ENCODE measurements at places on chromosomes 11 and 22. TPM values are rescaled to one million over a fixed set of nuclear protein-coding genes. Genes with fewer than 3 reads are reported as not detected.

The JAM3 gene
- 2.4 TPM for total RNA-seq

The SAA4 gene
- not detected for total RNA-seq

DNA sequence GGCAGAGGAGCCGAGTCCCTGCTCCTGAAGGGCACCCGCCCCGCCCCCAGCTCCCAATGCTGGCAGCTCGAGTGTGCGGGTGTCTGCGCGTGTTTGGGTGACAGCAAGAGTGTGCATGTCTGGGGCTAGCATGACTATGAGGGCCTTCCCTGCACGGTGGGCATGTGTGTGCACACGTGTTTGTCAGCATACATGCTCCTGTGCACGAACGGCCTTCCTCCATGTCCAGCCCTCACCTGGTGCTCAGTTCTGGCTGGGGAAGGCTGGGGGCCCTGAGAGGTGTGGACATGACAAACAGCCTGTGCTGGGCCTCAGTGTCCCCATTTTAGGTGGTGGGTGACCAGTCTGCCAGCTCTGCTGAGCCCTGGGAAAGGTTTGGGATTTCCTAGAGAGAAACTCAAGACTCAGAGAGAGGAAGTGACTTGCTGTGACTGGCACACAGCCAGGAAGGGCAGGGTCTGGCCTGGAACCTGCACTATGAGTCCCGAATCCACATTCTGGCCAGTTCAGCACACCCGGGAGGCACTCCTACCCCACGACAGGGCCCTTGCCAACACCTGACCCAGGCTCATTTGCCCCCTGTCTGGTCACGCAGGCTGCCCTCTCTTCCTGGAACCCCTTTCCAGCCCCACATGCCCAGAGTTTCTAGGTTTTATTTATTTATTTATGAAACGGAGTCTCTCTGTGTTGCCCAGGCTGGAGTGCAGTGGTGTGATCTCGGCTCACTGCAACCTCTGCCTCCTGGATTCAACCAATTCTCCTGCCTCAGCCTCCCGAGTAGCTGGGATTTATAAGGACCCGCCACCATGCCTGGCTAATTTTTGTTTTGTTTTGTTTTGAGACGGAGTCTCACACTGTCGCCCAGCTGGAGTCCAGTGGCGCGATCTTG lies 3.3 kb upstream of the SHISA8 start:
- no peak for DNase-seq

DNA sequence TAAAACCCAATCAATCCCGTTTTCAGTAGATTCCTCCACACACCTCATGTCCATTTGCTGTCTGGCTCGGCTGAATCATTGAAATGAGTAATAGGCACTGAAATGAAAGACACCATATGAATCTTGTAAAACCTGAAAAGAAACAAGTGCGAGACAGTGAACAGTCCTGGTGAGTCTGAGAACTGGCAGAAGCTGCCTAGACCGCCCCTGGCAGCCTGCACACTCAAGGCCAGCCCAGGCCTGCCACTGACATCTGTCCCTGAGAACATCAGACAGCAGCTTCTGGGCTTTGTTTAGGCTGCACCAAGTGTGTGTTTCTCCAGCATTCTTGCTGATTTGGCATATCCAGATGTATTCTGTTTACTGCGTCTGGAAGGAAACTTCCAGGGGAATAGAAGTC lies 44.8 kb downstream of the ENDOD1 start:
- no peak for DNase-seq

GRCh38 chr11:106959800-106960199 lies 58.5 kb downstream of the GUCY1A2 start:
- no peak for DNase-seq

The ANO9 gene
- total RNA-seq: not detected

DNA sequence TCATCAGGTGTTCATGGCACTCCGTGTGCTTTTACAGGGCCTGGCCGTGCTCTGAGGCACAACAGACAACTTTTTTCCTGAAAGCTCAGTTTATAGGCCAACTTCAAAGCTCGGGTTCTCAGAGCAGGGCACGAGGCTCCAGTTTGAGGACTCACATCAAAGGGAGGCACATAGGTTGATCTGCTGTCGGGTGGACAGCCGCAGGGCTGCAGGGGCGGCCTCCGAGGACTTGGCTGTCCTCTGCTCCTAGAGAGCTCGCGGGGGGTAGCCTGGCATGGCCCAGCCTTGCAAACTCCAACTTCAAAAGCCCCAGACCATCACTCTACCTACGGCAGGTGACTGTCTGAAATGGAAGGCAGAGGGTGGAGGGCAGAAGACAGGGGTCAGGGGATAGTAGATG lies 31.6 kb downstream of the C11orf58 start:
- no peak for DNase-seq

The RIMBP3C gene
- 0.81 TPM for total RNA-seq

- DNase-seq: peak; percentile 84
These were observed at the start of gene CTSF for GRCh38 chr11:66568124-66568916. CTSF (minus strand) TSS chr11:66568606; CDS start chr11:66568486, 120 bp downstream.

The SLN gene
- not detected for total RNA-seq

GRCh38 chr11:86559311-86559945 lies 113.0 kb downstream of the ME3 start:
- no peak for DNase-seq

- DNase-seq: no peak
These were observed 359.5 kb downstream of the TMEM135 start for GRCh38 chr11:87397011-87397865.

GRCh38 chr11:118896921-118897591 lies 13.4 kb downstream of the CXCR5 start:
- no peak for DNase-seq

The SLC5A12 gene
- not detected for total RNA-seq

DNA sequence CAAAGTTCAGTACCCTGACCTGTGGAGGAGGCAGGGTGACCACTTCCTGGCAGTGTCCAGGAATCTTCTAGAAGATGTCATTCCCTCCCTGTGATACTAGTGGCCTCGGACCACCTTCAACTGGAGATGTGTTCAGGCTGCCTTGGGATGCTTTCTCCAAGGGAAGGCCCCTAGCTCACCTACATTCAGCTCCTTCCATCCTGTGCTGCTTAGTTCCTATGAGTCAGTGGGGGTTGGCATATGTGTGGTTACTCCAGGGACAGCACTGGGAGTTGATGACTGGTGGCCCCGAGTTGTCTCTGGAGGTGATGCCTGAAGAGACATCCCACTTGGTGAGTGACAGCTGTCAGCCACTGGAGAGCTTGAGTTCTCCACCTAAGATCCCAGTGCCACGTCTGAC lies 81.8 kb upstream of the OR9Q1 start:
- DNase-seq: no peak

DNA sequence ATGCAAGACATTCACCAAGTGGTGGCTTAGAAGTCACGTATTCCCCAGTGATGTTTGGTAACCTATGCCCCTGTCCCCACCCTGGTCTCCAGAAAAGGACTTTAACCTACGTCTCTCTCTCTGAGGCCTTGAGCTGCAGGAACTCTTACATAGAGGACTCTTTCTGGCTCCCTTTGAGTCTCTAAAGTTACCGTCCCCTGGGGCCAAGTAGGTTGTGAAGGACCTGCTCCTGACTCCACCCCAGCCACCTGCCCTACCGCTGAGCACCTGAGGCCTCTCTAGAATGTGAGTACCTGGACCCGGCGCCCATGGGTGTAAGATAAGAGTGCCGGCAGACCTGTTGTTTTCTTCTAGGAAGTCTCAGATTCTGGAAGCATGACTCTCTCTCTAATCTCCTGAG lies 95.4 kb downstream of the TIMP3 start:
- DNase-seq: no peak

DNA sequence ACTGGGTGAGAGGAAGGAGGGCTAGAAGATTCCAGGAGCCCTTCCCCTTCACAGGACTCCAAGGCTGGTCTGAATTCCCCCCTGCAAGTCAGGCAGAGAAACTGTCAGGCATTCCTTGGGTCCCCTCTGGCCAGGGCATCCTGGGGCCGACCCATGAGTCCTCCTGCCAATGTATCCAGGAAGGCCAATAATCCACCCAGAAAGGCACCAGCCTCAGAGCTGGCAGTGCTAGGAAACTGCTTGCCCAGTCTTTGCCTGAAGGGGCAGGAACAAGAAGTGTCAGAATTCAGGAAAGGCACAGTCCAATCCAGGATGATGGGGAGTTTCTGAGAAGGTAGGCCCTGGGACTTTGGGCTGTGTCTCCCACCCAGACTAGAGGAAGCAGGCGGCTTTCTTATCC lies 41.0 kb downstream of the BUD13 start:
- no peak for DNase-seq

DNA sequence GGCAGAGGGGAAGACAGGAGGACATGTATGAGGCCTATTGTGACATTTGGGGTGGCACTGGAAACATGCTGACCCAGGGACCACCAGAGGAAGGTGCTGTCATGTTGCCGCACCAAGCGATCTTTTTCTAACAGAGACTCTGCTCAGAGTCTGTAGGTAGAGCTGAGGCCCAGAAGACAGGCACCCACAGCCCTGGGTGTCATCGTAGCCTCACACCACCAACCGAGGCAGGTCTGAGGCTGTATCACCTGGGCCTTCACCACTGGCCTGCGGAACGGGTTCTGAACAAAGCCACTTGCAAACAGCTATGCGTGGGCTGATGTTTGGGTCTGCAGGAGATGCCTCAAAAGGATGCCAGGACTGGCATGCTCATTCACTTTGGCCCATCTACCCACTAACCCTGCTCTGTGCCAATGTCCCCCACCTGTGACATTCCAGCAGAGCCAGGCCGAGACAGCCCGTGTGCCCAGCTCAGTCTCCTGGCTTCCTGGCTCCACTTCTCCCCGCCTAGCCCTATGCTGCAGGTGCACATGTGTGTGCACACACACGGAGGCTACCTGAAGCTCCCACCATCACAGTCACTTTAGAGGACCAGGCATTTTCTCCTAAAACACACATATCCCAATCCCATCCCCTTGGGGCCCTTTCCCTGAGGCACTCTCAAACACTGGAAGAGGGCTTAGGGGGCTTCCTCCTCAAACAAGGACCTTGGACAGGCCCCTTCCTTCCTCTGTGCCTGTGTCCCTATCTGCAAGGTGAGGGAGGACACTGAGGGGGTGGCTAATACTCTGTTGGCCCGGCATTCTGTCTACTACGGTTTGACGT lies 3.6 kb downstream of the TRIM29 start:
- DNase-seq: peak; percentile 9

The FXYD2 gene
- total RNA-seq: not detected

- DNase-seq: no peak
These were observed 12.8 kb downstream of the DKK3 start for GRCh38 chr11:11995601-11996000.

The APOL6 gene
- 22.6 TPM for total RNA-seq

DNA sequence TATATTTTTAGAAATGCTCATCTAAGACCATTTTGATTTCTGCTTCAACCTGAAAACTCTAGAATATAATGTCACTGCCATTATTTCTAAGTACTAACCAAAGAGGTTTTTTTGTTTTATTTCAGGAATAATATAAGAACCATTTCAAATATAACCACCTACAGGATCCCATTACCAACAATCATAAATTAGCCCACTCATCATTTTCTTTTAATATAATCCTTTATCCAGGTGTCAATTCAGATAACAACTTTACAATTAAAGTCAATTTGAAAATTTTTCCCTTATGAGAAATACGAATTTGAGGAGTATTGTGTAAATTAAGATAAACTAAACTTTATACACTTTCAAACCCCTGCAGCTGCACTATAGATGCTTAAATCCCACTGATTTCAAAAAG lies 1043.0 kb upstream of the CNTN5 start:
- no peak for DNase-seq

The UPK3A gene
- total RNA-seq: not detected

- DNase-seq: no peak
These were observed 21.0 kb downstream of the PHLDB1 start for GRCh38 chr11:118628432-118628831.

DNA sequence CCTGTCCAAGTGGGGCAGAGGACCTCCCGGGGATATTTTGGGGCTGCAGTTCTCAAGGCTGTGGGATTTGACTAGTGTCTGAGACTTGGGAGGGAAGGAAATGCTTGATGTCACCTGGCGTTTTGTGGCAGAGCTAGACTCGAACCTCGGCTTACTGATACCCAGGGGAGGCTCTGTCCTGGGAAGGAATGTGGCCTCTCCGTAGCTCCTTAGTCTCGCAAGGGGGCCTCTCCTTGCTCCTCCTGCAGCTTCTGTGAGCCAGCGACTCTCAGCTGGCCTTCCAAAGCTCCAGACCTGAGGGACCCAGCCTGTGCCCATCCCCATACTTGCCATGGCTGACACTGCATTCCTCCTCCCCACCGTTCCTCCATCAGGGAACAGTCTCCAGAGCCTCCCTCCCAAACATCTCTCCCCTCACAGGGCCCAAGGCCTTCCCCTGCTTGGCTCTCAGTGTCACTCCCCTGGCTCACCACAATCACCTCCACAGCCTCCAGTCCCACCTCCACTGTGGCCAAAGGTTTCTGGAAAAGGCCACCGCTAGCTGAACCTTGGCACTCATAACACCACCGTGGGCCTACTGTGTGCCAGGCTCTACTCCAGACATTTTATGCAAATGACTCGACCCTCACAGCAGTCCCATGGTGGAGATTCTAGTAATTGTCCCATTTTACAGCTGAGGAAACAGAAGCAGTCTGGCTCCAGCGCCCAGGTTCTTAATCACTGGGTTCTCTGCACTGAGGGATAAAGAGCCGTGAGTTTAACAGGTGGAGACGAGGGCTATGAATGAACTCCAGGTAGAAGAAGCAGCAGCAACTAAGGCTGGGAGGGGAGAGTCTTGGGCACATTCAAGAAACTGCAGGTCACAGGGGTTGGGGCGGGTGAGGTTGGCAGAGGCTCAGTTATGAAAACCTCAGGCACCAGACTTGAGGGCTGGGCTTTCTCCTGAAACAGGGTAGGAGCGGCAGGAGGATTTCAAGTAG lies 12.1 kb downstream of the P2RY2 start:
- DNase-seq: no peak

- DNase-seq: no peak
These were observed 269.3 kb upstream of the MPPED2 start for GRCh38 chr11:30855383-30856006.

GRCh38 chr22:50670513-50670912 lies 2.1 kb upstream of the SHANK3 start:
- DNase-seq: no peak

The FZD4 gene
- total RNA-seq: 0.91 TPM

DNA sequence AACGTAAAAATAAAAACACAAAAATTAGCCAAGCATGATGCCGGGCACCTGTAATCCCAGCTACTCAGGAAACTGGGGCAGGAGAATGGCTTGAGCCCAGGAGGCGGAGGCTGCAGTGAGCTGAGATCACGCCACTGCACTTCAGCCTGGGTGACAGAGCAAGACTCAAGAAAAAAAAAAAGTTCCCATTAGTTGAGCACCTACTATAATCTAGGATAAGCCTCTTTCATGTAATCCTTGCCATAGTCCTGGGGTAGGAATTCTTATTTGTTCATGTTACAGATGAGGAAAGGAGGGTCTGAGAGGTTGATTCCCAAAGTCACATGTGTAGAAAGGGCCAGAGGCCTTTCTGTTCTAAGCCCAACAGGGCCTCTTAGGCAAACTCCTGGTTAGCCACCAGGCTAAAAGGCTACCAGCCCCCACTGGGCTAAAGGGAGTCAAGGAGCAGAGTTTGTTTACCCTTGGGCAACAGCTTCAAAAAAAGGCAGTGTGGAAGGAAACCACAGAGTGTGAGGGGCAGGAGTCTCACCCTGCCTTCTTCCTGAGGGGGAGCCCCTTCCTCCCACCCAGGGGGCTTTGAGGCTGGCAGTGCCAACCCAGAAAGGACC lies 21.6 kb upstream of the CSNK1E start:
- DNase-seq: no peak

The MPZL2 gene
- total RNA-seq: not detected

The STARD10 gene
- total RNA-seq: 10.8 TPM

- DNase-seq: peak; percentile 75
These were observed 62.6 kb upstream of the RASD2 start for GRCh38 chr22:35477911-35478582.

Measured in SJSA1 (cell line).